ENCODE measurements at places on chromosomes 5 and 9.

DNA sequence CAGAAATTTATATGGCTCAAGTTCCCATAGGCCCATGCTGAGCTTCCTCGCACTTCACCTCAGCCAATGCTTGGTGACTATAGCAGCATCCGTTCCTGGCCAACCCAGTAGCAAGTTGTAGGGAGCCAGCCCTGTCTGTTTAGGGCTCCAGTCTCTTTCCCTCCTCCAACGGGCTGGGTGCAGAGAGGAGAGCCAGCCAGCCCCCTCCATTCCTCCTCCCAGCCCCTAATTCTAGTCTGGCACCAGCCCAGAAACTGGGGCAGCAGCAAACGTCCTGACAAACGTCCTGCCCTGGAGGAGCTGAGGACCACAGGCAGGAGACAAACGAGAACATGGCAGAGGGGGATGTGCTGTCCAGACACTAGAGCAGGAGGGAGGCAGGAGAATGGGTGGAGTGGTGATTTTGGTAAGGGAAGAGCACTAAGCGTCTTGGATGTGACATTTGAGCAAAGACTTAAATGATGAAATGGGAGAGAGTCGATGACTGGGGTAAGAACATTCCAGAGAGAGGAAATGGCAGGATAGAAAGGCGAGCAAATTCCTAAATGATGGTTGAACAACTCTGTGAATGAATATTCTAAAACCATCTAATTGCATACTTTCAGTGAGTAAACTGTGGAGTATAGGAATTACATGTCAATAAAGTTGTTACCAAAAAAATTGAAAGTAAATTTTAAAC is 222.5 kb upstream of the DAPK1 start:
- DNase-seq: no peak

- no peak for DNase-seq
Measured at GRCh38 chr5:114360816-114361723, 800 bp upstream of the KCNN2 start.

- DNase-seq: no peak
Measured at GRCh38 chr5:109335114-109335513, 74.7 kb downstream of the PJA2 start.

DNA sequence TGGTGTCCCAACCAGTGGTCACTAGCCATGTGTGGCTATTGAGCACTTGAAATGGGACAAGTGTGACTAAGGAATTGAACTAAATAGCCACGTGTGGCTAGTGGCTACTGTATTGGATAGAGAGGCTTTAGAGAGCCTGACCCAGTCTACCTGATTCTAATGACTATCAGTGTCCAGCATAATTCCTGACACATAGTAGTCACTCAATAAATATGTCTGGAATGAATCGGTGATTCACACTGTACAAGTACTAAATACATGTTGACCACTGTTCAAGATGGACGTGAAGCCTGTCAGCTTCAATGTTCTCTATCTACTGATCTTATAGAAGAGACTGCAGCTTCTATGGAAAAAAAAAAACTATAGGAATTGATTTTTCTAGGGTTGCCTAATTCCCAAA is 57.7 kb upstream of the MAST4 start:
- DNase-seq: no peak

GRCh38 chr9:126790561-126790960 is 14.3 kb upstream of the ZBTB43 start:
- no peak for DNase-seq

GRCh38 chr9:108780942-108781734 is 74.6 kb downstream of the ACTL7B start:
- no peak for DNase-seq

DNA sequence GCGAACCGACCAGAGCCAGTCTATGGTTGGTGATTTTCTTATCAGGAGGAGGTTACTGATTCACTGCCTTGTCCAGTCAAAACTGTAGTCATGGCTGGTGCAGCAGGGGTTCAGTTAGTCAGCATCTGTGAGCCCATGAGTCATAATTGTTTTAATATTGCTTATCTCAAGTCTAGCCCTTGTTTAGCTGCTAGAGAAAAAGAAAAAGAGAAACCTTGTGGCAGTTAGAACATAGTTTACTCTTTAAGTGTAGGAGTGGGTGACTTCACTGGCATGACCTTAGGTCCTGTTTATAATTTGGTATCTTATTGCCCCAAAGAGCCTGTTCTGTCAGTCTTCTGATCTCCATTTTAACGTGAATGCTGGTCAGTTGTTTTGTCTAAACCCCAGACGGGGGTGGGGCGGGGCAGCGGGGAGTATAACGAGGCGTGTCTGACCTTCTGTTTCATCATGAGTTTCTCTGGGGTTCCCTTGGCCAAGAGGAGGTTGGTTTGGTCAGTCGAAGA is 76.9 kb upstream of the NFIL3 start:
- DNase-seq: no peak

DNA sequence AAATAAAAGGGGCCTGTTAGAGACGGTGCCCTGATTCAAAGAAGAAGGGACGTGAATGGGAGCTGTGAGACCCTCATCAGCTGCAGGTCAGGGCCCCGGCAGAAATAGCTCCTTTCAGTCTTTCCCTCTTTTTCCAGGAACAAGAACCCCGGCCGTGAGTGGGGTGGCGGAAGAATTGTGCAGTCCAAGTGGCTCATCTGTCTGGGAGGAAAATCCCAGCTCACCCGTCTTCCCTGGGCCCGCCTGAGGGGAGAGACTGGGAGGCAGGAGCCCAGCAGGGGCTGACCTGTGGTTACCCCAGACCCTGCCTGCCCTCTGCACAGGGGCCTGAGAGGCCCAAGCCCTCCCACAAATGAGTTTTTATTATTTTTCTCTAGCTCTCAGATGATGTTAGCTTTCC is 24.8 kb upstream of the CSF1R start:
- no peak for DNase-seq

GRCh38 chr9:82117026-82117811 is 128.6 kb downstream of the SPATA31D1 start:
- DNase-seq: no peak

- DNase-seq: no peak
Measured at GRCh38 chr9:117932585-117932984, 228.4 kb downstream of the TLR4 start.

DNA sequence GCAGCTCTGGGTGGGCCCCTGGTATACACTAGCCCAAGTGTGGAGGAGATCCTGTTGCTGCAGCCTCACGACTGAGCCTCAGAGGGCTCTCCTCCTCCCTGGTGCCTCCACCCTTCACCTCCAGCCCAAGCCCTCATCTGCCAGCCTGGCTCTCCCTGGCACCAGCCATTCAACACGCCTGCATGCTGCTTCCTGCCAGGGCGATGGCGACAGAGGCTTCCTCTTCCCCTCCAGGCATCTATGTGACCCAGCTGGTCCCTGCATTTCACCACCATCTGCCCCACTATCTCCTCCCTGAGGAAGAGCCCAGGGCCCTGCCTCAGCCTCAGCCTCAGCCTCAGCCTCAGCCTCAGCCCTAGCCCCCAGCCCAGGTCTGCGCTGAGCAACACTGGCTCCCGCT is 54.8 kb upstream of the ANGPTL2 start:
- no peak for DNase-seq

DNA sequence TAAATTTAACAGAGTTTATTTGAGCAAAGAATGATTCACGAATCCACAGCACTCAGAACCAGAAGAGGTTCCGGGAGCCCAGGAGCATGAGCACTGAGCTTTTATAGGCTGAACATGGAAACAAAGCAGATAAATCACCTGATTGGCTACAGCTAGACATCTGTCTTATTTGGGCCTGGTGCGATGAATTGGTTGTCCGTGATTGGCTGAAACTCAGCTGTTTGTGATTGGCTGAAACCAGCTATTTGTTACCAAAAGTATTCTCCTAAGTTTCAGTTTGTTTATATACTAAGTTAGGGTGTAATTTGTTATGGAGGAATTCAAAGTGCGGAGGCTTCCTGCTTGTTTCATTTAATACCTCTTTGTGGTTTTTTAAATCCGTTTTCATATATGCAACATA is 15.8 kb upstream of the LCP2 start:
- no peak for DNase-seq

DNA sequence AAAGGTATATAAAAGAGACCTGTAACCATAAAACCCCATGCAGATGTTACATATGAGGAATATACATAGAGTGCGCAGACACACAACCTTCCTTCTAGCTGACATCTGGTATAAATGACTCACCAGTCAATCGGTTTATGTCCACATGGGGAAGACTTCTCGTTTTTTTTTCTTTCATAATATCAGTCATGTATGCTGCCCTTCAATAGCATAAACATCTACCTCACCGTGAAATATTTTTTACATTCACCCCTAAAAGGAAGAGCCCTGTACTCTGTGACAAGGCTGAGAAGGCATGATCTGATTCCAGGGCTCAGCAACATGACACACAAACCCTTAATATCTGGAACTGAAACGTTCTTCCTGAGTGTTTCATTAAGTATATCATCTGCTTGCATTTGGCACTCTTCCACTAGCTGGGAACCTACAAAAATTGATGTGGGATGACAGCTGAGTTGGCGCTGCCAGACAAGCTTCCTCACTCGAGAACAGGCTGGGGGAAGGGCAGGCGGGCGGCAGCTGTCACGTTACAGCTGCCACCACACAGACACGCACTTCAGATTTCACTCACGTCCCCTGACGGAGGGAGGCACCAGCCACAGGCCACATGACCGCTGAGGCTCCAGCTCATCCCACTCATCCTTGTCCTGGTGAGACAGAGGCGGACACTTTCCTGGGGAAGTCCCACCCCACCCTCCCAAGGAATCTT is 74.2 kb downstream of the SHB start:
- no peak for DNase-seq

GRCh38 chr5:137735555-137736284 is at the start of gene KLHL3:
Gene KLHL3 (minus strand): TSS chr5:137736089. CDS start chr5:137735646, 443 bp downstream.
- peak; percentile 5 for DNase-seq

DNA sequence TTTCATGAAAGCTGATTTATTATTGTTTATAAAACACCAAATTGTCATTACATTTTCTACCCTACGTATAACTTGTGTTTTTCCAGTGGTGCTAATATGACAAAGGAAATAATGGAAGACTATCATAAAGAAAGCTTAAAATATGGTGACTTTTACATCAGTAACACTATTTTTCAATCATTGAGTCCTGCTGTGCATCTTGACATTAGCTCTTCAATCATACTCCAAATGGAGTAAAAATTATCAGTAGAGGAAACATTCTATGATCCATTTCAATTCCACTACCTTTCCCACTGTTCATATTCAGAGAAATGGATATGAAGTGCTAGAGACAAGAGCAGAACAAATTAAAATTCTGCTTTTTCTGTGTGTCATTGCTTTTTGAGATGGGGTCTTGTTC is 536.6 kb downstream of the RAB3C start:
- DNase-seq: no peak

DNA sequence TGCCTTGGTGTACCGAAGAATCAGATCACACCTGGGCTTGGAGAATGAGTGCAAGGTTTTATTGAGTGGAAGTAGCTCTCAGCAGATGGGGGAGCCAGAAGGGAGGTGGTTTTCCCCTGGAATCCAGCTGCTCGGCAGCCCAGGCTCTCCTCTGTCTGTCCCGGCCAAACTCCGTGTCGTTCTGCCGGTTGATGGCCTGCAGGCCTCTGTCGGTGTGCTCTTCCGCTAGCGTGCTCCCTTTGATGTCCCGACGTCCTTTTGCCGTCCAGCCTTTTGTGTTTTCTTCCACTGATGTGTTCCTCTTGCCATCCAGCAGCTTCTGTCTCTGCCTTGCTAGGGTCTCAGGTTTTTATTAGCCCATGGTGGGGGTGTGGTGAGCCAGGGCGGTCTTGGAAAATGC is 28.0 kb upstream of the MIER3 start:
- no peak for DNase-seq

DNA sequence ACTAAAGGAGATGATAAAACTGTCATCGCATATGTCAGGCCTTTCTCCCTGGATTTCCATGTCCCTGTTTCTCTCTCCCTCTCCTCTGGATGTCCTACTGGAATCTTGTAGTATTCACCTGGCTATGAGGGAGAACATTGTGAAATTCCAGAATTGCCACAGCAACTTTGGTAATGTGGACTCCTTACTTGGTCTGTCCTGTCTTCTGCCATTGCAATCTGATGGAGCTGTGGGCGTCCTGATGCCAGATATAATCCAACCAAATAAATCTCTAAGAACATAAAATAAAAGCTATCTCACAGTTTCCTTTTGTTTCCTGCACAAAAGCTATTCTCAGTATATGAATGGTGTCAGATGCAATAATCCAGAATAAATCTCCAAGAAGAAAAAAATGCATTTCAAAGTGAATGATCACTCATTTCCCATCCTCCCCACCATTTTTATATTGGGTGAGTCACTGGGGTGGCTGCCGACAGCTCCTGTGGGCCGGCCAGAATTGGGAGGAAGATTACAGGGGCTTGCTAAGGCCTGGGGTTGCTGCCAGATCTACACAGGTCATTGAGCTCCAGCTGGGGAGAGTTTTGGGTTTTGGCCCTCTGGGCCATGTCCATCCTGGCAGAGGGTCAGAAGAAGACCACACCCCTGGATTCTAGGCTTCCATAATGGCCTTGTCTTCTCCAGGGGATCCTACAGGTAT is 160.7 kb upstream of the PITX1 start:
- DNase-seq: no peak
